CD4-positive, alpha-beta T cell treated with Interferon gamma for 1 hour (primary cell): ENCODE measurements at places on chromosomes 1 and 21.

GRCh38 chr21:33968080-33968994 lies 52.7 kb upstream of the ATP5PO start:
- no peak for DNase-seq

- DNase-seq, result no peak
Measured at GRCh38 chr21:41186755-41187536, 19.0 kb downstream of the BACE2 start.

DNA sequence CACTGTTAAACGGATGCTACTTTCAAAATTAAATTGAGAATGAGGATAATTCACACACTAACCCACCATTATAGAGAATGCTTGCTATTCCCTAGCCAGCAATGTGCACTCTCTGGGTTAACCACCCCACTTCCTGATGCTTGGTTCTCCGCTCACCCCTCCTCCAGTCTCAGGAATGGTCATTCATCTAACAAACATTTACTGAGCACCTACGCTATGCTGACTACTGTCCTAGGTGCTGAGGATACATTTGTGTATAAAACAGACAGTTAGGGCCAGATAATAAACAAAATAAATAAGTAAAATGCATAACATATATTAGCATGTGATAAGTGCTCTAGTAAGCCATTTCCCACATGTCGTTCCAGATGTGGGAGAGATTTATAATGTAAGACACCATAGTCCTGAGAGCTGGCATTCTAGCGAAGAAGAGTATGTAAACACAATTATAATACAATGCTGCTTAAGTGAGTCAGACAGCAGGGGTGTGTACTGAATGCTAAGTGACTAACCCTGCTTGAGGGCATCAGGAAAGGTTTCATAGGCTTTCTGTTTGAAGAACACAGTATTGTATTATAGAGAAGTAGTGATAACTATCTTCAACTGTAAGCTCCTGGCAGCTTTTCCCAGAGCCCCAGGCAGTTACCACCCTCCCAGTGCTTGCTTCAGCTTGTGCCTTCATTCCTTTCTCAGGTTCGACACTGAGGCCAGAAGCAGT lies 126.7 kb upstream of the CACHD1 start:
- DNase-seq, result no peak

DNA sequence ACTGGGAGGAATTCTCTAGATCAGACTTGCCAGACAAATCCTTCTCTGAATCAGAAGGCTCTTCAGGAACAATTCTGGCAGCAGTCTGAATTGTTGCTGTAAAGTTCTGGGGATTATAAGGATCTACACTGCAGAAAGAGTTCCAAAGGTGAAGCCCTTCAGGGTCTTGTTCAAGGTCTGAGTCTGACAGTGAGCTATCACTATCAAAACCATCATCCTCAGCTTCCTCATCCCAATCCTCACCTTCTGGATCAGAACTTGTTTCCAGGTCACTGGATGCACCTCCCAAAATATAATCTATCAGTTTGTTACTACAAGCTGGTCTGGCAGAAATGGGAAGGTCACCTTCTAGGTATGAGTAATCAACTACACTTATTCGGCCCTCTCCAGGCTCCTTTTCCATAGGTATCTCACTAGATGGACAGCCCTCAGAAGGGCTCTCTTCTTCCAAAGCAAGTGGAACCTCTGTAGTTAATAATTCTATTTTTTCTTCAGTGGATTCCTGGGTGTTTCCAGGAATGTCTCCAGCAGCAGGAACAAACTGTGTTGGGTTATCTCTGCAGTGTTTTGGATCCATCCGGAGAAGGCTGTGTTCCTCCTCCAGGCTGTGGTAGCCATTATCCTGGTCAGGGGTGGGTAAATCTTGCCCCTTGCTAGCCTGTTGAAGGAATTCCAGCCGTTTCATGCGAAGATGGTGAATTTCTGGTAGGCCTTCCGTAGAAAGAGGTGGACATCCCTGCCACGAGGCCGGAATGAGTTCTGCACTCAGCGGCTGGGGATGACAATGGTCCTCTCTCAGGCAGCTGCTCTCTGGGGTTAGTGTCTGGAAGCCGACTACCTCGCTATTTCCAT lies 1.6 kb downstream of the PPP1R15B start:
- no peak for DNase-seq

GRCh38 chr1:240074422-240074821 lies 17.3 kb upstream of the FMN2 start:
- DNase-seq, result no peak

DNA sequence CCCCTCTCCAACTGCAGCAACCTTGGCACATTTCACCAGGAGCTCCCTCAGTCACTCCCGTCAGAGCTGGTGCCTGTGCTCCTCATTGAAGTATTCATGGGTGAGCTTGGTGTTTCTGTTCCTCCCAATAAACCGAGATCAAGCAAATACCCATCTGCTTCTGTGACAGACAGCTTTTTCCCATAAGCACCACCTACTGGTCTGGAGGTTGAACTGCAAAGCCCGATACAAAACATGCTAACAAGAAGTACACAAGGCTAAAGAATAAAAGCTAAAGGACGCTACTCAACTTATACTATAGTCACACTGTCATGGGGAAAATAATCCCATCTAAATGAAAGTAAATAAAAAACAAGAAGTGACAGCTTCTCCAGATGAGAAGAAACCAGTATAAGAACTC lies 111.9 kb upstream of the C21orf91 start:
- DNase-seq, result no peak
